ENCODE measurements at places on chromosomes 11 and 22.

- DNase-seq: no peak
These were observed 2.0 kb downstream of the FREY1 start for GRCh38 chr11:45905095-45905494.

DNA sequence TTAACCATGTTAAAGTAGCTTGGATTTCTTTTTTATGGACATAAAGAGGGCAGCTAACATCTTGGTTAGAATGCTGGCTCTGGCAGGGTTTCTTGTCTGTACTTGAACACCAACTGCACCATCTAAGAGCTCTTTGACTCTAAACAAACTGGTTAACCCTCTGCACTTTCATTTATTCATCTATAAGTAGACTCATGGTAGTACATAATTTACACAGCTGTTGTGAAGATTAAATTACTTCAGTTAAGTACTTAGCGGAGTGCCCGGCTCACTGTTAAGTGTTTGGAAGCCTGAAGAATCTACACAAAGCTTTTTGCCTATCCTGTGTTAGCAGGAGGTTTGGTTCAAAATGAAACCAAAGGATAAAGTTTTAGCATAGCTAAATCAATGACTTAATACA lies 846.2 kb upstream of the API5 start:
- DNase-seq: no peak

DNA sequence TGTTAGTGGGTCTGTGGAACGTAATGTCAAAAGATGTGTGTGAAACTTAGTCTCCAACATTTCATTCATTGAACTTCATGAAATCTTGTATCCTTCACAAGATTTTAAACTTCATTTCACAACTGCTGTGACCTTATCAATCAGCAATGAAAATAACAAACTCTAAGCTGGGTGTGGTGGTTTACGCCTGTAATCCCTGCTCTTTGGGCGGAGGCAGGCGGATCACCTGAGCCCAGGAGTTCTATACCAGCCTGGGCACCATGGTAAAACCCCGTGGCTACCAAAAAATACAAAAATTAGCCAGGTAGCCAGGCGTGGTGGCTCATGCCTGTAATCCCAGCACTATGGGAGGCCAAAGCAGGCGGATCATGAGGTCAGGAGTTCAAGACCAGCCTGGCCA lies 5.1 kb downstream of the CHKA start:
- DNase-seq: no peak

GRCh38 chr11:106986673-106987072 lies 31.6 kb downstream of the GUCY1A2 start:
- DNase-seq: no peak

GRCh38 chr11:64545619-64546018 lies 45.4 kb upstream of the SLC22A12 start:
- no peak for DNase-seq

DNA sequence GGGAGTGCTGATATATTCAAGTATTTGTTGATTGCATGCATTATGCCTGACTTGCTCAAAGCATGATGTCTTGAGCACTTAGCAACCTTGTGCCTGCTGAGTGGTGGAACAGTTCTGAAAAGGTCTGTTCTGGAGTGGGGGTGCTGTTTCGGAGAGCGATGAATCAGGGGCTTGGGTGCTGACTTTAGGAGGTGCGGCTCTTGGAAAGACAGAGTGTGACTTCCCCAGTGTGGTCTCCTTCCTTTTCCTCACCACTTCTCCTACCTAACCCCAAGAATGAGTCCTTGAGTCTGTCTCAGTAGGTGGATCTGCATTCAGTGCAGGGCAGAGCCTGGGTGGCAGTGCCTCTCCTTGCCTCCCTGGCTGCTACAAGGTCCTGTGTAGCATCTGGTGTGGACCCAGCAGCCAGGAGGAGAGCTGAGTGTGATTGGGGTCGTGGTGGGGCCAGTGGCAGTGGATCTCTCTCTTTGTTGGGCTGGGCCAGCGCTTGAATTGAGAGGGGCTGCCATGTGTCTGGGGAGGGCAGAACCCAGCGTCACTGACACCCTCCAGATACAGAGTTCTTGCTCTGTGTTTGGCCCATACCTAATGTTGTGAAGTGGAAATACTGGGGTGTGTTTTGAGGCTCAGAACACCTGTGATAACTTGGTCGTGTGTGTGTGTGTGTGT lies 35.9 kb downstream of the ST3GAL4 start:
- DNase-seq: no peak

GRCh38 chr11:76974179-76974891 lies 59.9 kb upstream of the B3GNT6 start:
- no peak for DNase-seq

- no peak for DNase-seq
These were observed 644.7 kb upstream of the TENM4 start for GRCh38 chr11:80085563-80085962.
